ENCODE measurements at places on chromosomes 4 and X.

DNA sequence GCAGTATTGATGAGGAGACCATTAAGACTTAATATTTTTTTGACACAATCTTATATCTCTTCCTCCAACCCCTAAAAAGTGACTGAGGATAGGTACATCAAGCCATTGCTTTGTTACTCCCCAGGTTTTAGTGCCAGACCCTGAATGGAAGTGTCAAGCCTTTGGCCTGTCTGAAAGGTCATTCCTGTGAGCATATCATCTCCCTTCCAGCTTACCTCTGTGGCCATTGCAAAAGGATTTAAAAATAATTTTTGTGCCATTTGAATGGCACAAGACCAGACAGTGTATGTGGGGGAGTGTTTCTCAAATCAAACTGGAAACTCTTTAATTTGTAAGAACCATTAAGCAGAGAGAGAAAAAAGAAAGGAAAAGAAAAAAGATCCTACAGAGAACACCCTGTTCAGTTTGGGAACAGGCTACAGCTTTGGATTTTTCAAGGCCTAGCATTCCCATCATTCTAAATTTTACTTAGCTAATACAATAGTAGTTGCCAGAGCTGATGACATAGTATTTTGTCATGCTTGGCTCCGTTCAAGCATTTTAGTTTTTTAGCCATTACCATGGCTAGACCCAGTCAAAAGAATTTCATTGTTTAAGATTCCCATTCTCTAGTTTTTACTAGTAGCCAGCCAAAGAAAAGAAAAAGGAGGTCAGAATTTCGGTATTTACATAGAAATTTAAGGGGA lies 49.6 kb downstream of the HPF1 start:
- no peak for DNase-seq

DNA sequence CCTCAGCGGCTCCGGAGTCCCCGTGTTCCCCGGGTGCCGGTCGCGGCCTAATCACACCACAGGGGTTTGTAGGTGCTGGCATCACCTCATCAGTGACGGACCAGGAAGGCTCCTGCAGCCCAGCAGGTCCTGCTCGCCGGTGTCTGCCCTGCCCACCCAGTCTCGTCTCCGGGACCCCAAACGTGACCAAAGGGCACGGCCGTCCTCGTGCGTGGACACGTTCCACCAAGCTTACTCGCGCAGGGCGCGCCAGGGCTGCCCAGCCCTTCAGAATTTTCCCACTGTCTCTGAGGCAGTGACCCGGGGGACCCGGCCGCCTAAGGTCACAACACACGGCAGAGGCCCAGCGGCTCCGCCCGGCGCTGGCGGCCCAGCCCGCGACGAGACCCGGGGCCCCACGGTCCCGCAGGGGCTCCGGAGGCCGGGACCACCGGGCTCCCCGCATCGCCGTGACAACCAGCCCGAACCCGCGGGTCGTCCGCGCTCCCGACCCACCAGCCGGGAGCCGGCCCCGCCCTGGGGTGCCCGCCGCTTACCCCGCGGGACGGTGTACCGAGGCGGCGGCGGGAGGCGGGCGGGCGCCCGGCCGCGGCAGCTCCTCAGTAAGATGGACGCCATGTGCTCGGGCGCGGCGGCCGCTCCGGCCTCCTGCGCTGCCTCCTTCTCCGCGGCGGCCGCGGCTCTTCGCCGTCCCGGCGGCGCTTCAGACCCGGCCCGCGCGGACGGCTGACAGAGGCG lies 454 bp downstream of the LETM1 start:
- DNase-seq = no peak

DNA sequence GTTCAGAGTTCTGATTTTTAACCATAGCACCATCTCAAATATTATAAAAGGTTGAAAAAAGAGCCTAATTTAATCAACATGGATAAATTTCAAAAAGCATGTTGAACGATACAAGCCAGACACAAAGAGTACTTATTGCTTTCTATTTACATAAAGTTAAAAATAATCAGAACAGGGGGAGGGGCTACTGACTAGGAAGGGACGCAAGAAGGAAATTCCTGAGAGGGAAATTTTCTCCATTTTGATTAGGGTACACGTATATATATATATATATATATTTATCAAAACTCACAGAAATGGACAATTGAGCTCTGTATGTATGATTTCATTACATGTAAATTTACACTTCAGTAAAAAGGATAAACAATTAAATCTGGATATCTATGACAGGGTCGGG lies 482 bp upstream of the MBTPS2 start:
- DNase-seq = peak; percentile 31

DNA sequence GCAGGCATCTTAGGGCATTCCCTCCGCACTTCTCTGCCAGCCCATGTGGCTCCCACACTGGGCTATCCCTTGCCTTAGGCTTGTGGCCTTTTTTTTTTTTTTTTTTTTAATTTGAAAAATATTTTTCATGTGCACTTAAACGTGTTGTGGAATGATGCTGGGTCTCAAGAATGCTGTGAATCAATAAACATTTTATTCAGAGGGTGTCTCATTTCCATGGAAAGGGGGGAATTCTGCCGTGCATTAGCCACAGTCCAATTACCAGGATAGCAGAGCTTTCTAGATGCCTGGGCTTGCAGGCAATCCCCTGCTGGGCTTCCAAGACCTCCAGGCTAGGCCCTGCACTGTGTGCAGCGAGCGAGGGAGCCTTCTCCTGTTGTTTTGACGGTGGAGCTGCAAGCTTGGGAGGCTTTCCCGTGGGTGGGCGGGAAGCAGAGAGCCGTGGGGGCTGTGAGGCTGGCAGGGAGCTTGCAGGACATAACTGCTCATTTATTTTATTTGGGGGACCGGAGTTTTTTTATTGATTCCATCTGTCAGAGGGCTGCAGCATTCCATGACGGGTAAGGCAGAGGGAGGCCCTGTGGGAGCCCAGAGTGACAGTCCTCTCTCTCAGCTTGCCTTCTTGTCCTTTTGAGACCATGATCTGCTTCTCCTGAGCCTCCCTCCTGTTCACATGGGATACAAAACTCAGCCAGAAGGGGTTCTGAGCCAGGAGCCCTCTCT lies 2.6 kb upstream of the CPZ start:
- DNase-seq = no peak

DNA sequence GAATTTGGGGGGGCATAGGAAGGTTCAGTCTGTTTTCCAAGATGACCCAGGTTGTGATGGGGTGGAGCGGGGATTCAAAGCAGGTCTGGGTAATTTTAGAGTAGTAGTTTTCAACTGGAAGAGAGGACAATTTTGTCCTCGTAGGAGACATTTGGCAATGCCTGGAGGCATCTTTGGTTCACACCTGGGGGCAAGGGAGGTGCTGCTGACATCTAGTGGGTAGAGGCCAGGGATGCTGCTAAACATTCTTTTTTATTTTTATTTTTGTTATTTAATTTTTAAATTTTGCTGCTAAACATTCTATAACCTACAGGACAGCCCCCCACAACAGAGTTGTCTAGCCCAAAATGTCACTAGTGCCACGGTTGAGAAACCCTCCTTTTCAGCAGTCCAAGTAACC lies 1.9 kb downstream of the RAB9A start:
- peak; percentile 6 for DNase-seq

DNA sequence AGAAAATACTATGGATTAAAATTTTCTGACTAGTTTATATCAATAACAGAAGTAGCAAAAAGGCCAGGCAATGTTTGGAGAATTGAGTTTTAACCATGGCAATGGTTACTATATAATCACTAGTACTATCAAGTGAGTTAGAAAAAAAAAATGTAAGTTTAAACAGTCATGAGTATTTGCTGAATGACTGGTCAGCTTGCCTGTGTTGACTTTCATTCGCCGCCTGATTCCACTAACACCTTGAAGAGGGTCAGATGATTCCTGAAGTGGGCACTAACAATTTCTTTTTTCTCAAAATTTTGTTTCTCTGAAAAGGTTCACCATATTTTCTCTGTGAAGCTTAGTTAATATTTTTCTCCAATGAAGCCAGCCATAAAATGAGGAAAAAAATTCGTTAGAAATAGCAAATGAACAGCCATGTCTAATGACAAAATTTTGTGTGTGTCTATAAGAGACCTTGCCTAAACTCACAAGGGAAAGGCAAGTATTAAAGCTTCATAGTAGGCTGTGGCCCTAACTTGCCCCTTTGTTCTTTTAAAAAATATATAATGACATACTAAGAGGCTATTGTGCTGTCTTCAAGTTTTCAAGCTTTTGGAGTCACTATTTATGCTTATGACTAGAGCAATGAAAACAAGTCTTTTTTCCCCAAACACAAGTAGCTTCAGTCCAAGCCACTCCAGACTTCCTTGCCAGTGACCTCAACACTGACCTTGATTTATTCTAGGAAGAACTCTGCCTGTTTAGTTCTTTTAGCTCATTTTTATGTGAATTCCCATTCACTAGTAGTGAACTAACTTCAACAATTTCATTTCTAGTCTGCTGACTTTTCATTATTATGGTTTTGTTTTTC lies 18.4 kb upstream of the FHDC1 start:
- DNase-seq = no peak

DNA sequence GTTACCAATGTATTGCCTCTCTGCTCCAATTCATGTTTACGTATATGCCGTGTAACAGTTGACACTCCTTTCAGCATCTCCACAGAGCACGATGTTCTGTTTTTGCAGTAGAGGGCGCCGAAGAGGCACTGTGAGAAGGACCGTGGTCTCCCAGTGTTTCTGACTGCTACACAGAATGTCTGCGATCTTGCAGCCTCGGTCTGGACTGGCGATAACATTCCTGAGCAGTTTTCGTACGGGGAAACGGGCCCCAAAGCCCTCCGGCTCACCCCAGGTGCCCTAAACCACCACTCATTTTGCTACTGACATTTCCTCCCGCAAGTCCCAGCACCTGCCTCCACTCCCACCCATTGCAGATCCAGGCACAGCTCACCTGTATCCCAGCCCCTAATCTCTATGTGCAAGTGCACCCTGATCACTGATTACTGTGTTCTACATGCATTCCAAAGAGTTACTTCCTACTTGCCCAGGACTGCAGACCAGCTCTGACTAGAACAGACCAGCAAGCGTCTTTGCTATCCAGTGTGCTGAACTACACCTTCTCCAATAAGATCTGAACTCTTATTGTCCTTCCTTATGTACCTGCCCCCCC lies 12.4 kb upstream of the NFXL1 start:
- DNase-seq = peak; percentile 22

GRCh38 chr4:38442073-38442788 lies 221.8 kb upstream of the KLF3 start:
- no peak for DNase-seq

DNA sequence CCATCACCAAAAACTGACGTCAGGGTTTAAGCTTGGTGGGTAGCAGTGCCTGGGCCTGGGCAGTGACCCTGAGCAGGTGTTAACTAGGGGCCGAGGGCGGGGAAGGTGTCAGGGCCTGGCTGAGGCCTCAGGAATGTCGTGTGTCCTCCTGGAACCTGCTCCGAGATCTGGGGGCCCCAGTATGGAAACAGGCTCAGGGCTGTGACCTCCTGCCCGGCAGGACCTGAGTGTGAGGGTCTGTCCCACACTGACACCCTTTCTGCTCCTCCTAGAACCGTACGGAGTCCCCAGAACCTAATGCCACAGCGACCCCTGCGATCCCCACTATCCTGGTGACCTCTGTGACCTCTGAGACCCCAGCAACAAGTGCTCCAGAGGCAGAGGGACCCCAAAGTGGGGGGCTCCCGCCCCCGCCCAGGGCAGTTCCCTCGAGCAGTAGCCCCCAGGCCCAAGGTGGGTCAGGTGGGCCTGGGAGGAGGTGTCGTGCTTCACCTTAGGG lies 741 bp downstream of the HGFAC start:
- no peak for DNase-seq

GRCh38 chrX:49171752-49172279 lies at the start of gene PLP2:
Gene PLP2, plus strand, starts transcription at chrX:49171898. Its CDS starts 103 bp downstream, at chrX:49172001.
- DNase-seq = peak; percentile 76

DNA sequence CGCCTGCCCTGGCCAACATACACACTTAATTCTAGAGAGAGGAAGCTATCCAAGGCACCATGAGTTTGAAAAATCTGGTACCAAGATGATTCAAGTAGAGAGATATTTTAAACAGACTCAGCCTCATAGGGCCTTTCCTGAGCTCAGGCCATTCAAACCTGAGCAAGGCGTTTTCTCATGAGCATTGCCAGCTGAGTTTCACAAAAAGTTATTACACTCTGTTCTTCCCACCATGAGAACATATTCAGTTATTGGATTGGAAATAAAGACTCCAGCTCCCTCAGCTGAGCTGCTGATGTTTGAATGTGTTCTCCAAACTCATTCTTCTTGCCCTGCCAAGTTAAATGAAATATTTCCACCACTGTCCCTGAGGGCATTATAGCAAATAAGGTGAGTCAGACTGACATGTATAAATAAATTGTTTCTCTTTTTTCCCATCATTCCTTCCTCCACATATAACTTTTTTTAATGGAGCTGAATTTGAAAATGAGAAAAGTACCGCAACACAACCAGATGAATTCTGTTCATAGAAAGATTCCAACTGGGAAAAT lies 429.6 kb downstream of the RAB28 start:
- no peak for DNase-seq

DNA sequence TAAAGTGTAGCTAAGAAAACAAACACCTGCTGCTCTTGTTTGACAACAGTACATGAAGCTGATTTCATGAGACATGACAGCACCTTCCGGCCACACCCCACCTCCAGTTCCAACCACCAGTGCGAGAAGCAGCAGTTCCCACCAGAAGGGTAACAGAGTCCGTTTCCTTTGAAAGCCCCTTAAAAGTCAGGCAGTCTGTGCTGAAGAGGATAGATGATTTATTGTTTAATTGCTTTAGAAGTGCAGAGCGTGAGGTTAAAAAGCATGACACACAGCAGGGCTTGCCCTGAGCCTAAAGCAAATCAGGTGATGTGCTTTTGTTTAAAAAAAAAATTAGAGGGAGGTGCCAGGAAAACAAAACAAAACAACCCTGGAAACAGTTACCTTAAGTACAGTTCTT lies 82.6 kb downstream of the HADH start:
- peak; percentile 86 for DNase-seq

- DNase-seq = no peak
Measured at GRCh38 chr4:72312032-72312650, 256.9 kb downstream of the ADAMTS3 start.

- no peak for DNase-seq
Measured at GRCh38 chrX:40996886-40997530, 88.2 kb upstream of the USP9X start.

GRCh38 chr4:98518559-98519267 lies 139.7 kb downstream of the TSPAN5 start:
- DNase-seq = no peak

DNA sequence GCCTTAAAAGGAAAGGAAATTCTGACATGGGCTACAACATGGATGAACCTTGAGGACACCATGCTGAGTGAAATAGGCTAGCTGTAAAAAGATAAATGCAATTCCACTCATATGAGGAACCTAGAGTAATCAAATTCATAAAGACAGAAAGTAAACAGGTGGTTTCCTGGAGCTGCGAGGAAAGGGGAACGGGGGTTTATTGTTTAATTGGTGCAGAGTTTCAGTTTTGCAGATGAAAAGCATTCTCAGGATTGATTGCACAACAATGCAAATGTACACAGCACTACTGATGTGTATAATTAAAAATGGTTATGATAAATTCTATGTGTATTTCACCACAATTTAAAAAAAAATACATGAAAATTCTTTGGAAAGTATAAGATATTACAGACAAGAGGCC lies 24.0 kb downstream of the PLRG1 start:
- DNase-seq = no peak

- DNase-seq = no peak
Measured at GRCh38 chr4:122542411-122543236, 78.2 kb downstream of the IL21 start.
